ENCODE measurements at places on chromosomes 1 and 21.

GRCh38 chr1:169295425-169295824 is 72.2 kb downstream of the NME7 start:
- DNase-seq = no peak

DNA sequence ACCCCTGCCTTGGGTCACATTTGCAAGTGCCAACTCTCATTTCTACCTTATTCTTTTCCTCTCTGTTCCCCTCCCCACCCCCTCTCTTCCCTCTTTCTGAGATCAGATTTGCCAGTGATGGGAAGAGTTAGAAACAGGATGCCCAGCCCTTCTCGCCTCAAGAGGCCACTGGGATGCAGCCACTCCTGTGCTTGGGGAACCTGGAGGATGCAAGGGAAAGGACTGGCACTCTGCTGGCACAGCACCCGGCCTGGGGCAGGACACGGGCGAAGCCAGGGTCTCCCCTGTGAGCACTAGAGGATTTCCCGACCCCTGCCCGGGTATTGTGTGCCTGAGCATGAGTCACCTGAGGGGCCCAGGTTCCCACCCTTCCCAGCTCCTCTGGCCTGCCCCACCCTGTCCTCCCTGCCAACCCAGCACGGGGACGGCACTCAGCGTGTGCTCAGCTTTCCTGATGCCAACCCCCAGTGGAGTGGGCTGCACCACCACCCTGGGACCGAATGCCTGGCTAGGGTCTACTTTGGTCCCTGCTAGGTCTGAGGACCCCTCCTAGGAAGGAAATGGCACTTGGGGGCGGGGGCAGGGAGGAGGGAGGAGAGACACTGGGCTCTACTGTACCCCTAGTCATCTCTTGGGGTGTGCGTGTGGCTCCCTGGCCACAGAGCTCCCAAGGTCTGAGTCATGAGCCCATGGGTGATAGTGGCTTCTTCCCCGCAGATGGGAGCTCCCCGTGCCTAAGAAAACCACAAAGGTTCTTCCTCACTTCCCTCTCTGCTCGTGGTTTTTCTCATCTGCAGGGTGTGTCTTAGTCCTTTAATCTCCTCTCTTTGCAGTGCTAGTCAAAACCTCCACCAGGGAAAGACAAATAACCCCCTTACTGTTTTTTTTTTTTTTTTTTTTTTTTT is 12.4 kb downstream of the LMNA start:
- DNase-seq = peak; percentile 92

GRCh38 chr1:246106342-246106763 is 400.7 kb downstream of the SMYD3 start:
- no peak for DNase-seq

DNA sequence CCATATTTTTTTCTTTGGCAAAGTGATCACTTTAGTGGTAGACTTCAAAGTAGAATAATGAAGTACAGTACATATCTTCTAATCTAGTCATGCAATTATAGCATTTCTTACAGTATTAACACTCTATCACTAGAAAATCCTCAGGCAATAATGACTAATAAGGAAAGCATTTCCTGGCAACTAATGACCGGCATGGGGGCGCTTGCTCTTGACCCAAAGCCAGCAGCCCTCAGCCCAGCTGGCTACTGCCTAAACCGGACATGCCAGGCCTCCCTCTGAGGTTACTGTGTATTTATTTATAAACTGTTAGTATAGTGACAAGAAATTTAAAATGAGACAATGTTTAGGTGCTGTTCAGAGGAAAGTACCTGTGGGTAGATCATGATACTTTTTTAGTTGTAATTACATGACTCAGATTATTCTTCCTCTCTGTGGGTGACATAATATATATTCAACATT is 633.8 kb downstream of the PTPRC start:
- peak; percentile 59 for DNase-seq

DNA sequence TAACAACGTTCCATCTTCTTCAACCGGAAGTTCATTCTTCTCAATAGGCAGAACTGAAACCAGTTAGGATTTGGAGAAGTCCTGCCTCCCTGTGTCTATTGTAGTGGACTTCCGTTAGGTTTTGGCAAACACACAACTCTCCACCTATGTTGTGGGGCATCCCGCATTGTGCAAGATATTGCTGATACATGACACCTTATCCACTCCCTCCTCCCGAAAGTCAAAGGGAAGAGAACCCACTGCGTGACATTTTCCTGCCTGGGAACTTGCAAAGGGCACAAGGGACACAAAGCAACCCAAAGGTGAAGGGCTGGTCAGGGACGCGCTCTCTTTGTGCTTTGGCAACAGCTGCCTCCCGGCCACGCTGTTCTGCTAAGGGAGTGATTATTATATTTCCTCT is 164.8 kb downstream of the TPR start:
- no peak for DNase-seq

DNA sequence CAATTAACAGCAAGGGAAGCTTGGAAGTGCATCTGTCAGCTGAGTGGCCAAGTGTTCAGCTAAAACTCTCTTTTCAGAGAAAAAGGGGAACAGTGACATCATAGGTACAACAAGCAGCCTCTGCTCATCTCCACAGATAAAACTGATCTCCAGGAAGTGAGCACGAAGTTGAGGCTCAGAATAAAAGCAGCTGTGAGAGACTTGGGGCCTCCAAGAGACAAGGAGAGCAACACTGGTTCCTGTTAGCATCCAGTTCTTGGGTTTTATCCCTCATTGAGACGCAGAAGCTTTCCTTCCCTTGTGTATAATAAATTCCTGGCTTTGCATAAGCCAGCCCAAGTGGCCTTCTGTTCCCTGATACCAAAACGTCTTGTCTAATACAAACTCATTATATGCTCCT is 20.0 kb upstream of the CNN3 start:
- no peak for DNase-seq

DNA sequence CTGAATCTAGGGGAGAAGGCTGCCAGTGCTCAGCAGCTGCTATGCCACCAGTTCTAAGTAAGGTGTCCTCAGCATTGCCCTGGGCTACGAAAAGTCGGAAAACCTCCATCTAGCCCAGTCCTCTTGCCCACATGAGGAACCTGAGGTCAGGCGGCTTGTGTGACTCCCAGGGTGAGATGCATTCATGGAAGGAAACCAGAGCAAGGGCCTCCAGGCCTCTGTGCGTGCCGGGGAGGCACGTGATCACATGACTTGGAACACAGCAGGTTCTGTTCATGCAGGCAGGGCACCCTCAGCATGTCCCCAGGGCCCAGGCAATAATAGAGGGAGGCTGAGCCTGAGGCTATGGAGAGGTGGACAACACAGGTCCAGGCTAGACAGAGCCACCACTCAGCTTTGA is 312.5 kb upstream of the DUSP10 start:
- no peak for DNase-seq

DNA sequence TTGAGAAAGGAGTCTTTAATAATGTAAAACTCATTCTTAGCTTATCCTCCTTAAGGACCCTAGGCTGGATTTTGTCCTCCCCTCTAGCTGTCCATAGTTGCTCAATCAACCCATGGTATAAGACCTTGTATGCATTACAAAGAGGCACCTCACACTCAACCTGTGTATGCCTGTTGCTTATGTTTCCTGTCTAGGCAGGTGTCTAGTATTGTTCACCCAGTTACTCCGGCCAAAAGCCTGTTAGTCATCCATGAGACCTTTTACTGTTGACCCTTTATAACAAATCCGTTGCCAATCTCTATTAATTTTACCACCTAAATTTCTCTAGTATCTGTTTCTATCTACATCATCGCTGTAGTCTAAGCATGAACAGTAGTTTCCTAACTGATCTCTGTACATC is 3.7 kb downstream of the LYPLAL1 start:
- DNase-seq = no peak

GRCh38 chr1:48530727-48531351 is 58.8 kb upstream of the SPATA6 start:
- DNase-seq = peak; percentile 39

GRCh38 chr1:228405979-228406228 is 731 bp downstream of the TRIM11 start:
- no peak for DNase-seq

GRCh38 chr1:113783254-113784103 is 24.2 kb upstream of the PHTF1 start:
- no peak for DNase-seq

DNA sequence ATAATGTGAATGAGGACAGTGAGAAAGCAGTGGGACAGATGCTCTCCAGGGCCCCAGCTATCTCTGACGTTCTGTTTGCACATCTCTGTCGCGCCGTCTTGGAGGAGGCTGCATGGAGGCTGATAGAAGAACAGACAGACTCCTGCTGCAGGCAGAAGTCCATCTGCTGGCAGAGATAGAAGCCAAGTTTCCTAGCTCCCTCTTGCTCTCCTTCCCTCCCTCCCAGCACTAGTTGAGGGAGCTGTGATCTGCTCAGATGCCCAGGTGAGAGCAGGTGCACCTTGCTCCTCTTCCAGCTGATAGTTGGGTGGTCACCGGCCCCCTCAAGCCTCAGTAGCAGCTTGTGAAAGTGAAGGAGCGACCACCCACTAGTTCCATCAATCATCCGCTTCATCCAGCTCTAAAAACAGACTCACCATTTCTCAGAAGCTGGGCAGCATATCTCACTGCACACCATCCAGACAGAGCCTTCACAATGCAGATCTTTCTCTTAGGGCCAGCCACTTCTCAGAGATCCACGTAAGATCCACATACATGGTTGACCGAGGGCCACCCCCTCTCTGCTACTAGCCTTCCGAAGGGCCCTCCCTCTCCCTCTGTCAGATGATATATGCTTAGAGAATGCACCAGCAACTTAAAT is 12.9 kb downstream of the LRRN2 start:
- DNase-seq = no peak

- no peak for DNase-seq
Observed at GRCh38 chr1:24369199-24369598, 44.4 kb downstream of the STPG1 start.

- no peak for DNase-seq
Observed at GRCh38 chr1:206049293-206049692, 3.7 kb upstream of the RHEX start.

DNA sequence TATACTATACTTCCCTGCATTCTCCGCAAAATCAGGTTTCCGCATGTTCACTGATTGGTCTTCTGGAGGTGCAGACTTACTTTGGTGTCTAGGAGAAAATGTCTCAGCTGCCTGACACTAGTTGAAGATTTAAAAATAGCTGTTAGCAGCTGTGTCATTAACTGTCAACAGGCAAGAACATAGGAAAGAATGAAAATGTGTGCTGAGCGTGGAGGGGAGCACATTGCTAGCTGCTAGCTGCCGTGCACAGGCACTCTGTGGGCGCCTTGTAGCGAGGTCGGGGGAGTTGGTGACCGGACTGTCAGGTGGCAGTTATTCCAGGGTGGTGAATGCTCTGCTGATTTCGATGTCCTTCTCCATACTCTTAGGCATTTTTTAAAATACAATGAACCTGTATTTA is 5.2 kb downstream of the FAAH start:
- DNase-seq = no peak

GRCh38 chr21:43995521-43996105 is 16.5 kb upstream of the TRAPPC10 start:
- DNase-seq = no peak

DNA sequence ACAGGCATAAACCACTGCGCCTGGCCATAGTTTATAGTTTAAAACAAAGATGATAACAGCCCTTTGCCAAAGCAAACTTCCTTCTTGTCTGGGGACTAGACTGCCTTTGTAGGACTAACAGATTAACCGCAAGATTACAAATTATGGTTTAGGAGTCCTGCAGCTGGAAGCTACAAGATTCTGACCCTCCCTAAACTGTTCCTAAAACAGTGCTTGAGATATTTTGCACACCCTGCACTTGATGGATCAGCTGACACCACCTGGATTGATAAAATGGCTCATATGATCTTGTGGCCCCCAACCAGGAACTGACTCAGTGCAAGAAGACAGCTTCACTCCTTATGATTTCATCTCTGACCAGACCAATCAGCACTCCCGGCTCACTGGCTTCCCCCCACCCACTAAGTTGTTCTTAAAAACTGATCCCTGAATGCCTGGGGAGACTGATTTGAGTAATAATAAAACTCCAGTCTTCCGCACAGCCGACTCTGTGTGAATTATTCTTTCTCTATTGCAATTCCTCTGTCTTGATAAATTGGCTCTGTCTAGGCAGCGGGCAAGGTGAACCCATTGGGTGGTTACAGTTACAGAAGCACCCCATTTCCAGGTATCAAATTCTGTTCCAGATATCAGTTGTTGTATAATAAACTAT is 13.8 kb upstream of the RNF11 start:
- no peak for DNase-seq

GRCh38 chr1:187648091-187648490 is 819.3 kb downstream of the PLA2G4A start:
- no peak for DNase-seq

GRCh38 chr1:13950637-13951036 is 250.6 kb downstream of the PRDM2 start:
- DNase-seq = no peak

- DNase-seq = no peak
Observed at GRCh38 chr1:221170171-221170570, 290.9 kb downstream of the HLX start.

DNA sequence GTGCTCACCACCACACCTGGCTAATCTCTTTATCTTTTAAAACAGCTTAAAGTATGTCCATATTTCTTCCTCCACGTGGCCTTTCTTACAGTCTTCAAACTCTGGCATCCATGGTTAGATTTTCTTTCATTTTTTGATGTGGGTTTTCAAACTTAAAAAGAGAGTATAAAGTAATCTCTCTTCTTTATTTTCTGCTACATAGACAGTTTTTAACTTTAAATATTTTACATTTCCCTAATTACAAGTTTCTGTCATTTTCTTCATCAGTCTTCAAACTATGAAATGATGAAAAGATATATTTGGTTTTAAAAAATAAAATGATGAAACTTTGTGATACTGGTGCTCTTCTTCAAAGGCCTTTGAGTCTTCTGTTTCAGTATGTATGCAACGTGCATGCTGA is 143.5 kb upstream of the ESRRG start:
- DNase-seq = no peak

GRCh38 chr1:53654216-53655210 is 84.5 kb downstream of the GLIS1 start:
- DNase-seq = no peak

All from LoVo (cell line).